ENCODE measurements at places on chromosomes 5 and 9. TPM values are rescaled to one million over a fixed set of nuclear protein-coding genes. Genes with fewer than 3 reads are reported as not detected.

The CCDC187 gene
- not detected for total RNA-seq

The PLPPR1 gene
- total RNA-seq: not detected

The ZFP62 gene
- total RNA-seq: 21.3 TPM

The IL4 gene
- not detected for total RNA-seq

The MARCOL gene
- not detected for total RNA-seq

The UGT3A2 gene
- not detected for total RNA-seq
